ENCODE measurements at places on chromosomes 7 and 10. TPM values are rescaled to one million over a fixed set of nuclear protein-coding genes. Genes with fewer than 3 reads are reported as not detected.

The TYW1B gene
- total RNA-seq: 2.5 TPM

The CALCR gene
- 0.64 TPM for total RNA-seq

The MASTL gene
- 2.0 TPM for total RNA-seq

The ANKRD61 gene
- total RNA-seq: not detected

The KNDC1 gene
- 0.13 TPM for total RNA-seq

The POLD2 gene
- total RNA-seq: 76.1 TPM

The PDGFA gene
- 10.8 TPM for total RNA-seq

The TBC1D12 gene
- 7.6 TPM for total RNA-seq

The RPEL1 gene
- total RNA-seq: not detected

The TEX36 gene
- total RNA-seq: not detected

All from gastrocnemius medialis (tissue), 4 donors.